ENCODE measurements at places on chromosomes 1 and 21. TPM values are rescaled to one million over a fixed set of nuclear protein-coding genes. Genes with fewer than 3 reads are reported as not detected.

Gene PALMD
- not detected for total RNA-seq

Gene SLAMF1
- not detected for total RNA-seq

Gene VASH2
- total RNA-seq, result 184 TPM

Gene FCER1G
- not detected for total RNA-seq

Gene HSD3B1
- not detected for total RNA-seq

Gene GABRD
- total RNA-seq, result 1.8 TPM

Gene SYTL1
- 6.4 TPM for total RNA-seq

- no peak for DNase-seq
These were observed 10.4 kb downstream of the NR5A2 start for GRCh38 chr1:200037904-200038303.

DNA sequence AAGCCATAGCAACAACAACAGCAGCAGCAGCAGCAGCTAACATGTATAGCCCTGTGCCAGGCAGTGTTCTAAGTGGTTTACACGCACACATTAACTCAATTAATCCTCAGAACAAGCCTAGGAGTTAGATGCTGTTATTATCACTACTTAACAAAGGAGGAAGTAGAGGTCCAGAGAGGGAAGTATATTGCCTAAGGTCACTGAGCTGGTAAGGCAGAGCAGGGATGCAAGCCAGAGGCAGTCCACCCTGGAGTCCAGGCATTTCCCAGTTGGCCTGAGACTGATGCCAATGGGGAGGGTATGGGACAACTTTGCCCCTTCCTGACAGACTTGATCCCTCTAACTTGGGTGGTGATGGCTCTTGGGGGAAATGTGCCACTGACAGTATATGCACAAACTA is 6.8 kb downstream of the CDC14A start:
- no peak for DNase-seq

DNA sequence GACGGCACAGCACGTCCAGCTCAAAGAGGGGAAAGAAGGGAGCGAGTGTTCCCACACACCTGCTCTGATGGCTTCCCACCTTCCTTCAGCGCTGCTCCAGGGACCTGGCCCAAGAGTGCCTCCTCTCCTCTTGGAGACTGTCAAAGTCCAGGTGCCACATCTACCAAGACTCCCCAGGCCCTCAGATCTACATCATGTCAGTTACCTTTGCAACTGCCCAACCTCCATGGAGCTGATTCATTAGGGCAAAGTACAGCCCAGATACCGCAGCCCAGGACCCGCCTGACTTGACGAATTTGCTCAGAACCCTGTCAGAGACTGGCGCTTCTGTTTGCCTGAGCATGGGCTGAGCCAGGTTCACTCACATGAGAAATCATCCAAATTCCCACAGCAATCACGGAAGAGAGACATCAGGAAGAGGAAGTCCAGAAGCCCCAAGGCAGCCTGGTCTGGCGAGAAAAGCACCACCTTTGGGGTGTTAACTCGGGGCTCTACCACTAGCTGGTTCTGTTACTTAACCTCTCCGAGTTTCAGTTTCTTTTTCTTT is at the start of gene SEC16B:
SEC16B (minus strand) TSS at position 234 of the 547 bp plus-strand sequence. CDS start 2,077 bp downstream, outside the sequence.
- no peak for DNase-seq

DNA sequence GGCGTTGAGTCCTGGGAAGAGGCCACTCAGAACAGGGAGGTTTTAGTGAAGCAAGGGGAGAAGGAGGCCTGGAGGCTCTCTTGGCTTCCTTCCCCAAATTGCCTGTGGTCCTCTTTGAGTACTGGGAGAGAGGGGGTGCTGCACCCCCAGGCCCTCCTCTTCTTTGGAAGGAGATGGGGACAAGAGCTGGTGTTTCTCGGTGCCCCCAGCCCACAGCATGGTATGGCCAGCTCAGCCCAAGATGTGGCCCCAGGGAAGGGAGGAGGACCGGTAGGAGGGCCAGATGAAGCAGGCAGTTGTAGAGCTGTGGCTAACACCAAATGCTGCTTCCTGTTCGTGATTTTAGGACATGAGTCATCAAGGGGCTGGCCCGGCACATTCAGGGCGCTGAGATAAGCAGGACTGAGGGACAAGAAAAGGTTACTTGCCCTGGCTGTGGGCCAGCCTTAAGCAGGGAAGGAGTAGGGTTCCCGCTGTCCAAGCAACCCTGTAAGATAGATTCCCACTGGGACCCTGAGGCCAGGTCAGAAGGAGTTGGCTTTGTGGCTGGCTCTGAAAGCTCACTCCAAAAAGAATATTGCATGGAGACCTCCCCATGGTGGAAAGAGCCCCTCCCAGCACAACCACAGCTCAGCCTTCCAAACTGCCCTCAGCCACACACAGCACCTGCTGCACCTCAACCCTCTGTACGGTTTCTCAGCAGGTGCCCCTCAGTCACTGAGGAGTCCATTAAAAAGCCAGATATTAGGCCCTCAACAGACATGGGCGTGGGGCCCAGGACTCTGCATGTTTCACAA is 4.9 kb upstream of the TNFRSF1B start:
- no peak for DNase-seq

DNA sequence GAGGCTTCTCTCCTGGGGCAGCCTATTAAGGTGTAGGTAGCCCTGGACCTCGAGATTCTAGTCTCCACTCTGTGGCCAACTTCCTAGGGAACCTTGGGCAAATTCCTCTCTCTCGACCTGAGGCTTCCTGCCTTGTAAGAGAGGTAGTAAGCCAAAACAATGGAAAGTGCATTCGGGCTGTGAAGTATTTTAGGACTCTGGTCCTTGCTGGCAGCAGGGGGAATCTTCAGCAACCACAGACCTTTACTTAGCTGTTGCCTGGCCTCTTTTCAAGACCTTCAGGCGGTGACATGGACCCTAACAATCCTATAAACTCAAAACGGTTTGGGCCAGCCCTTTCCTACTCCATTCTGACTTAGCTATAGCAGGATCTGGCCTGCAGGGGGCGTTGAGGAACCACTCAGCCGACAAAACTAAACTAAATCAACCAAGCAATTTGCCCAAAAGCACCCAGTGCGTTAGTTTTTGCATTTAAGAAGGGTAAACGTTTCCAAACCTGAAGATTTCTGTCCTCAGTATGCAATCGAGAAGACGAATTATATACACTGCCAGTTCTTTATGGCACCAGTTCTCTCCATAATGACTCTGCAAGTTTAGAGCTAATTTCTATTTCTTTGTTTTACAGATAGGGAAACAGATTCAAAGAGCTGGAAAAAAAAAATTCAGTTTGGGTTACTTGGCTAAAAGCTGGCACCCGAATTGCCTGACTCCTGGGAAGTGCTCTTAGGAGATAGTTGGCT is 10.9 kb upstream of the SESN2 start:
- no peak for DNase-seq

- DNase-seq, result no peak
These were observed 4.4 kb downstream of the CCN1 start for GRCh38 chr1:85584923-85585322.

DNA sequence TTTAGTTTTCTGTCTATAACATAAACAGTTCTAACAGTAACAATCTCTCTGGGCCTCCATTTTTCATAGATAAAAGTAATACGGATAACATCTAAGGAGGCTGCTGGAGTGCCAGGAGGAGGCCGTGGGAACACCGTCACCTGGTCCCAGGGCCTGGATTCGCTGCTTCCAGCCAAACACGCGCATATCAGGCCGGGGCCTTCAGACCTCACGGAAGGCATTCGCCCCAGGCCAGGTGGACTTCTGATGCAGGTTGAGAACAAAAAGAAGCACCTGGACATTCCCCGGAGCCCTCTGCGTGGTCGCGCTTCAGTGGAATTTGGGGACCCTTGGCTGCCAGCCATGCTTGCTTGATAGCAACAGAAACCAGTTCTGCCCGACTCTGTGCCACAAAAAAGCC is 113.1 kb upstream of the GUCA2B start:
- no peak for DNase-seq

GRCh38 chr1:18957136-18957521 is 653 bp upstream of the IFFO2 start:
- no peak for DNase-seq

- DNase-seq, result no peak
These were observed 48.2 kb downstream of the SYT2 start for GRCh38 chr1:202662081-202662480.

DNA sequence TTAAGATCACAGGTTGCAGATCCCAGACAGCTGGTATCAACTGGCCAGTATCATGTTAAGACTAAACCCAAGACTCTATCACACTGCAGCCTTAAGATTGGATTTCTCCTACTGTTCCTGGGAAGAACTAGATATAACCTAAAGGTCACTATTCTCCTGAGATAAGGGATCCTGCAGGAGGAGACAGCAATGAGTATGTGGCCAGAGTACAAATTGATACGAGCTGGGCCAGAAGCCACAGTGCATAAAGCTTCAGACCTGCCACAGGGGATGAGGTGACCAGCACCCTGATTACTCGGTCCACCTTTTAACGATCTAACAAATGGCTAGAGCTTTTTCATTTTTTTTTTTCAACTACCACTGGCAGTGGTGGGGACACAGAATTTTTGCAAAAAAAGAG is 31.0 kb downstream of the HSD3B1 start:
- DNase-seq, result no peak

DNA sequence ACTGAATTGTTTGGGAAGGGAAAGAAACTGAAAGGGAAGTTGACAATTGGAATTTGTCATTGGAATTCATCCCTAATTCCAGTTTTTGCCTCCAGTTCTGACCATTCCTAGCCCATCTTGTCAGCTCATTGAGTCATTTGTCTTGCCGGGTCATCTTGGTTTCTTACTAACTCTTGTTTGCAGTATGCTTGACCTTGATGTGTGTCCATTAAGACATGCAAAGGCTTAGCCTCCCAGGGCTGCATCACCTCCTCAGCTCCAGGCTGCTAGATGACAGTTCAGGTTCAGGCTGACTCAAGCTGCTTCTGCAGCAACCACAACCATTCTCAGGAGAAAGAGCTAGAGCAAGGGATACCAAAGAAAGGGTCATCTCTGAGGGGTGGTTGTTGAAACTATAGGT is 151.3 kb upstream of the PTGFR start:
- DNase-seq, result no peak

- no peak for DNase-seq
These were observed 26.4 kb downstream of the HHIPL2 start for GRCh38 chr1:222521299-222522104.

GRCh38 chr1:23343221-23344110 is 618 bp downstream of the HNRNPR start:
- no peak for DNase-seq

- no peak for DNase-seq
These were observed 106.7 kb upstream of the C21orf91 start for GRCh38 chr21:17925899-17926298.

DNA sequence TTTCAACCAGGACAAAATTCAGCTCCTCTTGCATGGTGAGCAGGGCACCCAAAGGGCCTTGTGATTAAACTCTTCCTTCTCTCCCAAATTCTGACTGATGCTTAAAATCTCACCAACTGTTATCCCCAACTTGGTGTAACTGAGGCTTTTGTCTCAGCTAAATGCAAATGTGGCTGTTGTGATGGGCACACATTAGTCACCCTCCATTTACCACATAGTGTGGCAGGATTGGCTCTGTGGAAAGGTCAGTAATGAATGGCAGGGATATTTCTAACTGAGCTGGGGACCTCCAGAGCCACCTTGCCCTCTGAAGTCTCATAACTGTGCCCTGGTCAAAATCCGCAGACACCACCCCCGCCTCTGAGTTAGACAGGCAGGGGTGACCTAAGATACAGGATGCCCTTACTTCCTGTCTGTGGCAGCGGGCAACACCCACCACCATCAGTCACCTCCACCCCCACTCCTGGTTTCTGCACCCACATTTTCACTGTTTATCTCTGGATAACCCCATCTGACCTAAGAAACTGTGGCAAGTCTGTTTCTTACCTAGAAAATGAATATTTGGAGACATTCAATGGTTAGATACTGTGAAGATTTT is 25.4 kb upstream of the RGS16 start:
- DNase-seq, result no peak

DNA sequence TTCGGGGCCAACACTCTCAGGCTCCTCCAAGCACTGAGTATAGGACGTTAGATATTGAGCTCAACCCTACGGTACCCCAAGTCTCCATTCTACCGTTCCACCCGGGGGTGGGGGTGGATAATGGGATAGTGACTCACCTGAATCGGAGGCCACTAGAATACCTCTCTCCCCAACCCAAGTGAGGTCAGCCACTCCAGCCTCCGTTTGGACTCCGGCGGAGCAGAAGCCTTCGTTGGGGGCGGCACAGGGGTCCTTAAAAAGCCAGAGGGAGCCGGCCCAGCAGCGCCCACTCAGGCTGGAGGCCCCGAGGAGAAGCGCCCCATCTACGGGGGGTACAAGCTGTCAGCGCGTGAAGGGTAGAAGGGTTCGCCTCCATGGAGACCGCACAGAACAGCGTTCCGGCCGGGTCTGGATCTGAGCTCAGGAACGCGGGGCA is 556 bp downstream of the WDR77 start:
- DNase-seq, result no peak

DNA sequence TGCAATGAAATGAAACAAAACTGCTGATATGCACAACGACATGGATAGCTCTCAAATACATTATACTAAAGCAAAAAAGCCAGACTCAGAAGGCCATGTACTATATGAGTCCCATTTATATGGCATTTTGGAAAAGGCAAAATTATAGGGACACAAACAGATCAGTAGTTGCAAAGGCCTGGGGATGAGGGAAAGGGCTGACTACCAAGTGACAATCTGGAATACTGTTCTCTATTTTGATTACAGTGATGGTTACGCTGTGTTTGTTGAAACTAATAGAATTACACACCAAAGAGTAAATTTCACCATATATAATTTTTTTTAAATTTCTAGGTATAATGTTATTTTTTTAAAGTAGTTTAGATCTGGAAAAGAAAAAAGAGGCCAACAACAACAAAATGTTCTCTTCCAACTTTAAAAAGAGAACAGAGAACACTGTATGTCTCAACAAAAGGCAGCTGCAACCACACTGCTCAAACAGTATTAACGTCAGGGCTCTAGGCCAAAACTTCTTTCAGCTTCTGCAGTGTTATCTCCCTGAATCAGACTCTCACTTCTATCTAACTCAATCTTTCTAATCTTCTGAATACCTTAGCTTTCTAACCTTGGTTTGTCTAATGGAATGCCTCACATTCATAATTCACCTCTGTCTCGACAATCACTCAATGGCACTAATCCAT is 75.8 kb downstream of the FOXJ3 start:
- no peak for DNase-seq

- DNase-seq, result no peak
These were observed 22.2 kb downstream of the EBNA1BP2 start for GRCh38 chr1:43149889-43150288.

GRCh38 chr1:77673716-77674355 is 8.6 kb downstream of the ZZZ3 start:
- DNase-seq, result no peak

GRCh38 chr1:82388679-82389078 is 587.9 kb downstream of the ADGRL2 start:
- DNase-seq, result no peak

Measured in H1 (cell line).